ENCODE measurements at places on chromosomes 13 and 19.

- DNase-seq = no peak
These were observed 9.5 kb downstream of the KMT2B start for GRCh38 chr19:35727053-35727955.

GRCh38 chr19:573519-573825 lies 1.1 kb downstream of the BSG start:
- DNase-seq = no peak

GRCh38 chr19:21147540-21147939 lies 5.7 kb downstream of the ZNF431 start:
- DNase-seq = no peak

DNA sequence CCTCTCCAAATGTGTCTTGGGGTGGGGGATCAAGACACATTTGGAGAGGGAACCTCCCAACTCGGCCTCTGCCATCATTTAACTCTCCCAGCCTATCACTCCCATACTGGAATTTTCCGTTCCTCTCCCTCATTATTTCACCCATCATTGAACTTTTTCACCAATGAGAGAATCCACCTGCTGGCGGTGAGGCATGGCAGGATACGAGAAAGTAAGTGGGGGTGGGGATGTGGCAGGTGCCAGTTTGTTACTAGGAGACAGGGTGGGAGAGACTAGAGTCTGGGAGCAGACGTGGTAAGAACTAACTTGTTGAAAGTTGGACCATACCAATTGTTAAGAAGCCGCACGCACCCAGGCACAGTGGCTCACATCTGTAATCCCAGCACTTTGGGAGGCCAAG lies 6.9 kb downstream of the GIPR start:
- DNase-seq = no peak

- DNase-seq = no peak
These were observed 1.5 kb downstream of the ATP8B3 start for GRCh38 chr19:1810439-1811160.

DNA sequence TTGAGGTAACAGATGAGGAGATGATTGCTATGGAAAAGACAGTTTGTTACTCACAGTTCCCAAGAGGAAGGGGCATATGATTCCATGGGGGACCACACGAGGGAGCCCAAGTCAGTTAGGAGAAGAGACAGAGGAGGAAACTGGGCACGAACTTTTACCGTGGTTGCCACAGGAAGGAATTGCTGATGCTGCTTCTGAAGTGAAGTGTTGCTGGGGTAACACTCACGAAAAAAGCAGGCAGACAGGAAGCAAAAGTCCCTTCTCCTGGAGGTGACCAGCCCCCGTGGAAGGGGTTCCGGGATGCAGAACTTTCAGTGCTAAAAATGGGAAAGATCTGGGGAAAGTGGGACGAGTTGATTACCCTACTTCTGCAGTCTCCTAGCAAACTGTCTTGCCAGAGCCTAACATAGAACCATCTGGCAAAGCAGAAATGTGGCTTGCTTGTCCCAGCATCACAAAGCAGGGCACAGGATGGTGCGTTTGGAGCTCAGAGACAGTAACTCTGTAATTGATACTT lies 35.4 kb upstream of the MAP3K10 start:
- DNase-seq = peak; percentile 28

DNA sequence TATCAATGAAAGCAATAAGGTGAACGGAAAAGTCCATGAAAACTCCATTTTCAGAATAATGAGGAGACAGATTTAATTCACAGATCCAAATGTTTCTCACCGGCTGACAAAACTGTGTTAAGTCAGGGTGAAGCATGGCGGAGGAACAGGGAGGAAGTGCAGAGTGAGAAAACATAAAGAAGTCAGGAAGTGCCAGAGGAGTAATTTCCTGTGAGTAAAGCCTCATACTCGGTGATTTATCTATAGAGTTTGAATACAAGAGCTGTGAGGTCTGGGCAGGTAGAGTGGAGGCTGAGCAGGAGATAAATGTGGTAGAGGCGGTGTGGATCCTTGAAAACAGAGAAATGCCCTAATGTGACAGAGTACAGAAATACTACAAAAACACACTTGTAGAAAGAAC lies 11.4 kb downstream of the CARD8 start:
- no peak for DNase-seq

Measured in HFFc6 (cell line).